ENCODE measurements at places on chromosomes 4 and X.
A peak's percentile ranks its signal among the peaks of the same experiment; 100 is the strongest.

DNA sequence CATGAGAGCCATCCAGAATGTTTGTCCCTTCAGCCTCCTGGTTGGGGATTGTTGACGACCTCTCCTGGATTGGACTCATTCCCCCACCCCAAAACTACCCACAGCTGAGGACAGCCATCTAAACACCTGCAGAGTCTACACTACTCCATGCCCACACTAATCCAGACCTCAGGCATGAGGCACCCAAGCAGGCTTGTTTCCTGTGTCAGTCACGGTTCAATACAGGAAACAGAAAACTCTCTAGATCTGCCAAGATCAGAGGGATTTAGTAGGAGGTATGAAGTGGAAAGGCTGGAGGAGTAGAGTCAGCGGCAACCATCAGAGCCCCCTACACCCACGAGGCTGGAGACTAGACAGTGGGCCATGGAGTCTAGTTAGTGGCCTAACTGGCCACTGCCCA lies 37.7 kb downstream of the HAND2 start:
- no peak for DNase-seq

- no peak for DNase-seq
These were observed 64.1 kb downstream of the BEND4 start for GRCh38 chr4:42088386-42088785.

- DNase-seq = no peak
These were observed 4.9 kb downstream of the STATH start for GRCh38 chr4:70000711-70001110.

DNA sequence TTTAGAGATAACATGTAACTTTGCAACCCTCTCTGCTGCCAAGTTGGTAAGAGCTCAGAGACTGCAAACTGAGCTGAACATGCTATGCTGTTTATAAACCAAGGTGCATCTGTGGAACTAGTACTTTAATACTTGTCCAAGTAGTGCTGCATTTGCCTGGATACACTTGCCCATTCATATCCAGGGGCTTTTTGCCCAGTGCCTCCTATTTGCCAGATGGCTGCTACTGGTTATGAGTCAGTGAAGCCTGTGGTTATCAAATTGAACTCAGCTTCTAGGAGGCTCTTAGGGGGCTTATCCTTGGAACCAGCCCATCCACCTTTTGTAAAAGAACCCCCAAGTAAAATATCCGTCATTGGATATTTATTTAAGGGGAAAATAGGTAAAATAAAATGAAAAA lies 79.6 kb downstream of the AFF2 start:
- no peak for DNase-seq

- DNase-seq = no peak
These were observed 360.9 kb upstream of the ATOH1 start for GRCh38 chr4:93467484-93468155.

DNA sequence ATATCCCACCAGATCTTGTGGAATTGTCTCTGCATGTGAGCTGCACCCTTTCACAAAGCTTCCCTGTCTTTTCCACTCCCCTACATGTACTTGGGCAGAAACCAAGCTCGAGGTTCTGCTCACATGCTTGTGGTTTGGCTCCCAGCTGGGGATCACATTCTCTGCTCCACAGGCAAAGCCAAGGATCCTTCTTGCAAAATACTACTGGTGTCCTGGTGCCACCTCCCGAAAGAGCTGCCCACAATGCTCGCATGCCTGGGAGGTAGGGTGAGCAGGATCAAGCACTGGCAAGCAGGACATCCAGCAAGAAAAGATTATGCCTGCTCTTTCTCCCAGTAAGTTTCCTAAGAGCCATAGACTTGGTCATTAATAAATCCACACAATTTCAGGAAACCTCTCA lies 45.1 kb upstream of the PPARGC1A start:
- peak; percentile 57 for DNase-seq

DNA sequence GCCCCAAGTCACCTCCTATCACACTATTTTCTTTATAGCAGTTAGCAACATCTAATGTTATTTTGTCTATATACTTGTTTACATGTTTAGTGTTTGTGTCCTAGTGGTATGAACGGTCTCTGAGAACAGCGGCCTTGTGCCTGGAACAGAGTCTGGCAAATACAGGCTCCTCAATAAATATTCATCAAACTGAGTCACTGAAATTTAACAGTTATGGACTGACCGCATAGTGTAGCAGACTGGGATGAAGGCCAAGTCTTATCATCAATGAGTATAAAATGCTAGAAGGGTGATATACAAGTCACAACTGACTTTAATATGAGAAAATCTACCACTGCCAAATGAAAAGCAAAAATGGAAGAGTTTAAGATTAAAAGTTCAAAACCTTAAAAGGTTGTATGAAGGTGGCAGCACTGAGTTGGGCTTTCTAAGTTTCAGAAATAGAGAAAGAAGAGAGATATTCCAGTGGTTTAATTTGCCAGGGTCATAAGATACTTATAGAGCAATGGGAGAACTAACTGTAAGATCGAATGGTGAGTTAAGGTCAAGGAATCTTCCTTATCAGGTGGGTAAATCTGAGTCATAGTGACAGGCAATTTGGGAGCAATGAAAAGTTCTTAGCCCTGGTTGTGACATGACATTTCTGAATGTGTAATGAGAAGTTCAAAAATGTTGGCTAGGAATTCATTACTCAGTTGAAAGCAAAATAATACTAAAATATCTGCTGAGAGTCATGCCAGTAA lies 34.9 kb downstream of the ELOVL6 start:
- DNase-seq = no peak

- DNase-seq = no peak
These were observed 39.2 kb downstream of the RAB40AL start for GRCh38 chrX:102976286-102976685.

DNA sequence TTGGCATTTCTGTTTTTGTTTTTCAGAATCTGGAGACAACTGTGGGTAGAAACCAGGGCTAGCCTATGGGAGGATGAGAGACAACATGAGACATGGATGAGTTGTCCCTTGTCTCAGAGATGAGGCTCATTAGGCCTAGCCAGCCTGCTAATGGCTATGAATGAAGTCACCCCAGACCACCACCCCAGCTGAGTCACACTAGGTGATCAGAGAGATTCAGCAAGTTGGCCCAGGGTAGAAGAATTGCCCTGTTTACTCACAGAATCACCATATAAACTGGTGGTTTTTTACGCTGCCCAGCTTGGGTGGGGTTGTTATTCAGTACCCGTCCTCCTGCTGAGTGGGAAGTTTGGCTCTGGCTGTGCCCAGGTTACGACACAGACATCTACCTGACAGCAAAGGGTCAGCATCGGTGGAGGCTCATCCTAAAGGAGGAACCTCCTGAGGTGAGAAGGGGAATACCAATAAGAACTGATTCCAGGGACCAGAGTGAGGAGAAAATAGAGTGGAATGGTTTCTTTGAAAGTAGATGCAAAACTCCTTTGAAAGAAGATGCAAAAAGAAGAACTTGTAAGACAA lies 17.2 kb upstream of the ARSJ start:
- DNase-seq = no peak

DNA sequence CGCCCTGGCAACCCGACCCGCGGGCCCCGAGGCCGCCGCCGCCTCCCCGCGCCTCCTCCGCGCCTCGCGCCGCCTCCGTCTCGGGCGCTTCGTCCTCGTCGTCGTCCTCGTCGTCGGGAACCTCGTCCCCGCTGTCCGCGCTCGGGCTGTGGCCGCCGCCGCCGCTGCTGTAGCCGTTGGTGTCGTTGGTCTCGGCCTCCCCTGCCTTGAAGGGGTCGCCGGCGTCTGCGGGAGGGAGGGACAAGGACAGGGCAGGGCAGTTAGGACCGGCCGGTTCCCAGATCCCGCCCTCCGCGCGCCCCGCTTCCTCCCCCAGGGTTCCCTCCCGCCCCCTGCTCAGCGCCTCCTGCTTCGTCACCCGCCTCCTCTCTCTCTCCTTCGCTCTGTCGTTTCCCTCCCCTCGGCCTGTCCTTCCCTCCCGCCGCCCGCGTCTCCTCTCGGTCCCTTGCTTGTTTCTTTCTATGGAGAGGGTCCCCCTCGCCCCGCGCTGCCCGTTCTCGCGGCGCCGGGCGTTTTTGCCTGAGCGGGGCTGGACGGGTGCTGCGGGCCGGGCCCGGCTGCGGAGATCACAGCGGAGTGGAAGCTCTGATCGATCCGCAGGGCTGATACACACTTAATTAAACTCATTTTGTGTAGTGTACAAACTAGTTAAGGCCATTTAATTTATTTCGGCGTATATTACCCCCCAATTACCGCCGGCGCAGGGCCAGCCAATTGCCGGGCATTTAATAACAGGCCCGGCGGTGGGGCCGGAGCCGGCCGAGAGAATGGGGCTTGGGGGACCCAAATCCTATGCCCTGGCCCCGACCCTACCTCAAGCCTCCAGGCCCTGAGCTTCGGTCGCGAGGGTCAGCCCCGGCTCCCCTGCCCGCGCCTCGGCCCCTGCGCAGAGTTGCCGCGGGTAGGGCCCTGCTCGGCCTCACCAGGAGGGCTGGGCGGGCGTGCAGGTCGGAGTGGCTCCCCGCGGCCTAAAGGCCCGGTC lies 2.4 kb downstream of the NKX1-1 start:
- DNase-seq = no peak

DNA sequence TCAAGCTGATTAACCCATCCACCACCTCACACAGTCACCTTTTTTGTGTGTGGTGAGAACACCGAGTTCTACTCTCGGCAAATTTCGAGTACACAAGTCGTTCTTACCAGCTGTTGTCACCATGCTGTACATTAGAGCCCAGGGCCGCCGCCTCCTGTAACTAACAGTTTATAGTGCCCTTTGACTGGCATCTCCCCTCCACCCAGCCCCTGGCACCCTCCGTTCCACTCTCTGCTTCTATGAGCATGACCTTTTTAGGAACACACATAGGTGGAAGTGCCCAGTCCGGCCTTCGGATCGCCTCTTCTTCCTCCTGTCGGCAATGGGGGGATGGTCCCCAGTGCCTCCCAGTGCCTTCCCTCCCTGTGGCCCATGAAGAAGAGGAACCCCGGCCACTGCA lies 141.4 kb downstream of the STK32B start:
- no peak for DNase-seq

- peak; percentile 31 for DNase-seq
These were observed 158.4 kb downstream of the CHIC2 start for GRCh38 chr4:53905941-53906377.

DNA sequence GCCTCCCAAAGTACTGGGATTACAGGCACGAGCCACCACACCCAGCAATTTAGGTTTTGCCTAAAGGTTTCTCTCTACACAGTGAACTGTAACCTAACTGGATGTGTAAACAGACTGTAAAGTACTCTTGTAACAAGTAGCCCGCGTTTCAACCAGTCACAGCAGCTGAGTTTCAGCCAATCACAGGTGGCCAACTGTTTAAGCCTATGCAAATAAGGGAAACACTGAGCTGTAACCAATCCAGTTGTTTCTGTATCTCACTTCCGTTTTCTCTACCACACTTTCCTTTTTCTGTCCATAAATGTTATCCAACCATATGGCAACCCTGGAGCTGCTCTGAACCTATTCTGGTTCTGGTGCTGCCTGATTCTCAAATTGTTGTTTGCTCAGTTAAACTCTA lies 59.9 kb downstream of the DIPK2B start:
- no peak for DNase-seq

DNA sequence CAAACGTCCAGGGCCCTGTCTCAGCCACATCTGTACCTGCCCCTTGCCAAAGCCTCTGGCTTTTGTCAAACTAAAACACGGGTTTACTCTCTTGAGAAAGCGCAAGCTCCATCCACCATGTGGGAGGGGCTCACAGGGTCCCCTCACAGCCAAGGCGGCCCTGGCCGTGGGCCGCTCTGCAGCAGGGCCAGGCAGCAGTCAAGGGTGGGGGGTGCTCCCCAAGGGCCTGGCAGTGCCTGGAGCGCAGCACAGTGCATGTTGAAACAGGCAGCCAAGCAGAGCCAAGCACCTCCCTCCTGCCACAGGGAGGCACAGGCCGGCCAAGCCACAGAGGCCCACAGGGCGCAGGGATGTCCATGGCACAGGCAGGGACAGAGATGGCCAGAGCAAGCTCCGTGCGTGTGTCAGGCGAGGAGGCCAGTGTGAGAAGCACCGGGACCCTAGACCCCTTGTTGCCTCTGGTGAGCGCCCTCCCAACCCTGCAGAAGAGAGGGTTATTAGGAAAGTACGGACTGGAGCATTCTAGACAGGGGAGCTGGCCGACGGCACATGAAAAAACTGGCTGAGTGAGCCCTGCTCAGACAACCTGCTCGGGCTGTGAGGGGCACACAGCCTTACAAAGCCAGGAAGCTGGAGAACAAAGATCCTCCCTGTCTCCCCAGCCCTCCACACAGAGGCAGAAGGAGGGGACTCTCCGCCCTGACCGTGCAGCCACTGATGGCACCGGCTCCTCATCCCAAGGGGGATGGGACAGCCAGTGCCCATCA lies 39.0 kb downstream of the FAM53A start:
- DNase-seq = no peak

DNA sequence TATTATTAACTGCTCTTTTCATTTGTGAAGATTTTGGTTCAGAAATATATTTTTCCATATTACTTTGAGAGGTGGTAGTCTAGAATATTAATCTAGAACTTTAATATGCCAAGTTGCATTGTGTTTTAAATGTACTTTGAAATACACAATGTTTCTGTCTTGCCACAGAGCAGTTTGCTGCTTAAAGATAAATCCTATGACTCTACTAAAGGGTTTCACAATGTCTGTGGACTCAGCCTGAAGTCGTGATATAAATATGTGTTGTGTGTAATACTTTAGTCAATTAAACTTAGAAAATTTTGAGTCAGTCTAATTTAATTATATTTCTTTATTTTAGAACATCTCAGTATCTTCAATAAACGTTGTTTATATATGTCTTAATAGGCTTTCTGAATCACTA lies 1771.7 kb upstream of the PCDH7 start:
- no peak for DNase-seq

- DNase-seq = no peak
These were observed 72.5 kb upstream of the KCNIP4 start for GRCh38 chr4:22021106-22021505.

DNA sequence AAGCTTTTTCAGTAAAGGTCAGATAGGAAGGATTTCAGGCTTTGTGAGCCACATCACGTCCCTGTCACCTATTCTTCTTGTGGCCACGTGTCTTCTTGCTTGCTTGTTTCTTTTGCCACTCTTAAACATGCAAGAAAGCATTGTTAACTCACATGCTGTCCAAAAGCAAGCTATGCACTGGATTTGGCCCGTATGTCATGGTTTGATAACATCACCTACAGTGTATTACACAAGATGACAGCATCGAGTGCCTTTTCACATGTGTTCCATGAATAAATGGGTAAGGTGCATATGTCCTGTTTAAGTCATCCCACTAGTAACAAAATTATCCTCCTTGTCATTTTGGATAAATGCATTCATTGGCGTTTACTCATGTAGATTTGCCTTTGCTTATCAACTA lies 468.0 kb upstream of the FAT1 start:
- DNase-seq = no peak

- DNase-seq = no peak
These were observed 15.5 kb upstream of the GPR82 start for GRCh38 chrX:41708486-41708885.

- no peak for DNase-seq
These were observed 73.3 kb upstream of the STX18 start for GRCh38 chr4:4614925-4615678.

GRCh38 chr4:140136509-140136908 lies 17.5 kb downstream of the MAML3 start:
- DNase-seq = no peak

DNA sequence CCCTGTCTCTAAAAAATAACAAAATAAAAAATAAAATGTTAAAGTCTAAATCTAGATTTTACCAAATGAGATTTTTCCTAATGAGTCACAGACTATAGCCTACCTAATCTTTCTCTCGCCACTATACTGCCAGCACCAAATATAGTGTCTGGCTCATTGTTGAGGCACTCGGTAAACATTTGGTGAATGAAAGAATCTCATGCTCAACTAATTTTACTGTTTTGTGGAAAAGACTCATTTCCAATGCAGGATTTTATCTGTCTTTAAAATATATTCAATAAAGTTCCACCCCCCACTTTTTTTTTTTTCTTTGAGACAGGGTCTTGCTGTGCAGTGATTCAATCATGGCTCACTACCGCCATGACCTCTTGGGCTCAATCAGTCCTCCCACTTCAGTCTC lies 71.5 kb downstream of the PLS3 start:
- no peak for DNase-seq
